ENCODE measurements at places on chromosomes 6 and 20.

- DNase-seq = no peak
Observed at GRCh38 chr6:148336901-148337300, 5.7 kb upstream of the SASH1 start.

GRCh38 chr6:9610620-9611415, 804.1 kb downstream of the TFAP2A start:
- DNase-seq = no peak

DNA sequence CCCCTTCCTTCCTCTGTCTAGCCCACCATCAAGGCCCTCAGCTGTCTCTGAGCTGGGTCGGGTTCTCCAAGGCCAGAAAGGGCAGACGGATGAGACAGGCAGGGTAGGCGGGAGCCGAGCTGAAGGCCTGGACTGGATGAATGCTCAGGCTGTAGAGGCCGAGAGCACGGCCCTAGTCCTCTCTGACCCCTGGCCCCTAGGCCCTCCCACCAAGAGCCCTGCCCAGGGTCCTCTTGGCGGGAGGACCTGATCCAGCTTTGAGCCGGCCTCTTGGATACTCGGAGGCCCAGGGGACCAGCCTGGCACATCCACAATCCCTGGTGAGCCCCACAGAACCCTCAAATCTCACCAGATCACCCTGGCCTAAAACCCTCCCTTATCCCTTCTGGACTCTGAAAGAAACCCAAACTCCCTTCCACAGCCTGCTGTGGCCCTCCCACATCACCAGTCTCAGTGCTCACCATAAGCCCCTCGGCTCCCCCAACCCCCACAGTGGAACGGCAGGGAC, 8.2 kb downstream of the ADISSP start:
- DNase-seq = no peak

DNA sequence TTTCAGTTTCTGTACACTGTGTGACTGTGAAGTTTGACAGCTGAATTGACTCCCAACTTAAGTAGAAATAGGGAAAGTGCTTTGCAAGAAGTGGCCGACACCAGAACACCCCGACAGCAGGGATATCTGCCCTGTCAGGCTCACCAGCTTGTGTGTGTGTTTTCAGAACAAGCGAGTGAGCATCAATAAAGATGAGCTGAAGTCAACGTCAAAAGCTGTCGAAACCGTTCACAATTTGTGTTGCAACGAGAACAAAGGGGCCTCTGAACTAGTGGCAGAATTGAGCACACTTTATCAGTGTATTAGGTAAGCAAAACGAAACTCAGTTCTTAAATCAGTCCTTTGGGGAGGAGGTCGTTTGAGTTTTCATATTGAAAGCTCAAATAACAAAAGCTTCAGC, 10.7 kb downstream of the NELFCD start:
- DNase-seq = no peak

DNA sequence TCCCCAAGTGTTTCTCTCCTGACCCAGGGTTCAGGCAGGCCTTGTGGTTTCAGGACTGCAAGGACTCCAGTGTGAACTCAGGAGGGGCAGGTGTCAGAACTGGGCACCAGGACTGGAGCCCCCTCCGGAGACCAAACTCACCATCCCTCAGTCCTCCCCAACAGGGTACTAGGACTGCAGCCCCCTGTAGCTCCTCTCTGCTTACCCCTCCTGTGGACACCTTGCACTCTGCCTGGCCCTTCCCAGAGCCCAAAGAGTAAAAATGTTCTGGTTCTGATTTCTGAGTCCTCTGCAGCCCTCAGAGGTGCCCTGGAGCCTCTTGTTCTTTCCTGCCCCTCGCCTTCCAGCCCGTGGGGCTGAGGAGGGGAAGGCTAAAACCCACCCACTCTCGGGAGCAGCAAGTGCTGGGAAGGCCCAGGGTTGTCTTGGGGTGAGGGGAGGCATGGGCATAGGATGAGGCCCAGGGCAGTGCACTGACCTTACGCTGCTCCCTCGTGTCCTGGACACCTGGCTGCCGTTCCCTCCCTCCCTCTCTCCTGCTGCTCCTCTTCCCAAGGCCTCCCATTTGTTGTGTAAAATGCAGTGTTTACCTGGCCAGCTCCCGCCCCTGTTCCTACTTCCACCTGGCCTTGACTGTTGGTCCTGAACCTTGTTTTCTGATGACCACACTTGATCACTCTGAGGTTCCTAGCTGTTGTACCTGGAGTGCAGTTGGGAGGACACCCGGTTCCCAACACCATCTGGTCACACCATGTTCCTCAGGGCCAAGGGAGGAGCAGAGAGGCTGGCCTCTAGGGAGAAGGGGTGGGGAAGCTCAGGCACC, 9.9 kb downstream of the CNPY3 start:
- DNase-seq = no peak

DNA sequence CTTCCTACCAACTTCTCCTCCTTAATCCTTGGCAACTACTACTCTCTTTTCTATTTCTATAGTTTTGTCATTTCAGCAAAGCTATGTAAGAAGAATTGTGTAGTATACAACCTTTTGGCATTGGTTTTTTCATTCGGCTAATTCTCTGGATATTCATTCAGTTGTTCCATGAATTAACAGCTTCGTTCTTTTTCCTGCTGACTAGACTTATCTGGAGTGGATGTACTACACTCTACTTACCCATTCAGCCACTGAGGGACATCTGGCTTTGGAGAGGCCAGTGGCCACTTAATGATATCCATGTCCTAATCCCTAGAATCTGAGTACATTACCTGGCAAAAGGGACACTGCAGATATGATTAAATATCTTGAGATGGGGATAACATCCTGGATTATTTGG, 623.9 kb downstream of the DOK5 start:
- no peak for DNase-seq

DNA sequence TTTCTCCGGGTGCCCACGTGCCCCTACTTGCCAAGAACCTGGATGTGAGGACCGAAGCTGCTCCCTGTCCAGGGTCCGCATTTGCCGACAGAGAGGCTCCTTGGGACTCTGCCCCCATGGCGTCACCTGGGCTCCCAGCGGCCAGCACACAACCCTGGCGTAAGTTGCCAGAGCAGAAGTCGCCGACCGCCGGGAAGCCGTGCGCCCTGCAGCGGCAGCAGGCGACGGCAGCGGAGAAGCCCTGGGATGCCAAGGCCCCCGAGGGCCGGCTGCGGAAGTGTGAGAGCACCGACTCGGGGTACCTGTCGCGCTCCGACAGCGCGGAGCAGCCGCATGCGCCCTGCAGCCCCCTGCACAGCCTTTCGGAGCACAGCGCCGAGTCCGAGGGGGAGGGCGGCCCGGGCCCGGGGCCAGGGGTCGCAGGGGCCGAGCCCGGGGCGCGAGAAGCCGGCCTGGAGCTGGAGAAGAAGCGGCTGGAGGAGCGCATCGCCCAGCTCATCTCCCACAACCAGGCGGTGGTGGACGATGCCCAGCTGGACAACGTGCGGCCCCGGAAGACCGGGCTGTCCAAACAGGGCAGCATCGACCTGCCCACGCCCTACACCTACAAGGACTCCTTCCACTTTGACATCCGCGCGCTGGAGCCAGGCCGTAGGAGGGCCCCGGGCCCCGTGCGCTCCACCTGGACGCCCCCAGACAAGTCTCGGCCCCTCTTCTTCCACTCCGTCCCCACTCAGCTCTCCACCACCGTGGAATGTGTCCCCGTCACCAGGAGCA, 28.3 kb downstream of the ZNF831 start:
- DNase-seq = no peak

DNA sequence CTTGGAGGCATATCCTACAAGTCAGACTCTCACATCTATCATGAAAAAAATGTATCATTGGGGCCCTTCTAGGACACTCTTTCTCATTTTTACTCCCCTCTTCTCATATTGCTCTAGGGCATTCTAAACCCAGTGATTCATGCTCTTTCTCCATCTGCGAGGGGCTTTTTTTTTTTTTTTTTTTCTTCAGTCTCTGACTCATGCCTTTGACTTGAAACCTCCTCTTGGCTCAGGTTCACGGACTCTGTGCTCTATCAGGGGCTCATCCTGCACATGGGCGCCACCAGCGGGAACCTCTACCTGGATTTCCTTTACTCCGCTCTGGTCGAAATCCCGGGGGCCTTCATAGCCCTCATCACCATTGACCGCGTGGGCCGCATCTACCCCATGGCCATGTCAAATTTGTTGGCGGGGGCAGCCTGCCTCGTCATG, 17.8 kb downstream of the SLC22A1 start:
- no peak for DNase-seq

DNA sequence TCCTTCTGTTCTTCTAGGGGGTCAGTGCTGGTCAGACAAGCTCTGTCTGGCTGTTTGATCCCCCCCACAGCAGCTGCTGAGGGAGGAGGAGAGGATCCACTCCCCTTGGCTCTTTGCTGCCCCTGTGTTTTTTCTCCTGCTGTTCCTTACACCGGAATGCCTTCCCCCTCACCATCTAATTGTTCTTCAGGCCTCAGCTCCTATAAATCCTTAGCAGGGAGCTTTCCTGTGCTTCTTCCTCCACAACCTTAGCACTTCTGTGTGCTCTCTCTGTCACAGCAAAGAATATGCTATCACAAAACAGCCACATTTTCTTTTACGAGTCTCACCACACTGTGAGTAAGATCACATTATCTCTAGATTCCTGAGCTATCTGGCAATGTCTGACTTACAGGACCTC, 196.6 kb downstream of the OTOR start:
- no peak for DNase-seq

- no peak for DNase-seq
Observed at GRCh38 chr20:23503649-23504048, 12.7 kb downstream of the CST8 start.

DNA sequence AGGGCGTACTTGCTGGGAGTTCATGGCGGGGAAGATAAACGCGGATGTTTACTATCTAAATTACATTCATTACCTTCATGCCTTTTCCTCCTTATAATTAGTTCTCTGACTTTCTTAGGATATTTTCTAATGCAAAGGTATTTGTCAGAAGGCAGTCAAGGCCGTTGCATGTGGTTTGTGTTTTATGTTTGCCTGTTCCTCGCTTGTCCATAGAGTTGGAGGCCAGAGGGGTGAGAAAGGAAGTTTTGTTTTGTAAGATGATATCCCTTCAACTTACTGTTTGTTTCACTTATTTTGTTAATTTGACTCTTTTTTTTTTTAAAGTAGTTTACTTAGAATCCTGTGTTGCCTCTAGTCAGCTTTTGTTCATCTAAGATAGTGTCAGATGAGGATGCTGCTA, 4.0 kb upstream of the CCN2 start:
- DNase-seq = no peak

GRCh38 chr6:104022126-104022525, 837.6 kb downstream of the HACE1 start:
- DNase-seq = no peak
